ENCODE measurements at places on chromosomes 5 and 9.

- DNase-seq = no peak
These were observed 49.5 kb upstream of the MCCC2 start for GRCh38 chr5:71537687-71538086.

DNA sequence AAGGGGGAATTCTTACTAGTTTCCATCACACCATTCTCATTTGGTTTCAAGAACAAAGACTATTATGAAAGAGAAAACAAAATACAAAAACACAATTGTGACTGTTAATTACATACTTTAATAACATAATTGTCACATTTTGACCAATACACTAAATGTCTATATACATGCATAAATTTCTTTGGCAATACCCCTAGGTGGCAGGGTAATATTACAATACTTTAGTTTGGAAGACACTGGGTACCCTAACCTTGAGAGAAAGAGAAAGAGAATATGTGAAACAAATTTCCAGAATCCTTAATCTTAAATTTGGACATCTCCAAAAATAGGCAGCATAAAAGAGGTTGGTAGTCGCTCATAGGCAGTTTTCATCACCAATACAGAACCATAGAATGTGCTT is 619.6 kb upstream of the ADAMTS16 start:
- DNase-seq = no peak

DNA sequence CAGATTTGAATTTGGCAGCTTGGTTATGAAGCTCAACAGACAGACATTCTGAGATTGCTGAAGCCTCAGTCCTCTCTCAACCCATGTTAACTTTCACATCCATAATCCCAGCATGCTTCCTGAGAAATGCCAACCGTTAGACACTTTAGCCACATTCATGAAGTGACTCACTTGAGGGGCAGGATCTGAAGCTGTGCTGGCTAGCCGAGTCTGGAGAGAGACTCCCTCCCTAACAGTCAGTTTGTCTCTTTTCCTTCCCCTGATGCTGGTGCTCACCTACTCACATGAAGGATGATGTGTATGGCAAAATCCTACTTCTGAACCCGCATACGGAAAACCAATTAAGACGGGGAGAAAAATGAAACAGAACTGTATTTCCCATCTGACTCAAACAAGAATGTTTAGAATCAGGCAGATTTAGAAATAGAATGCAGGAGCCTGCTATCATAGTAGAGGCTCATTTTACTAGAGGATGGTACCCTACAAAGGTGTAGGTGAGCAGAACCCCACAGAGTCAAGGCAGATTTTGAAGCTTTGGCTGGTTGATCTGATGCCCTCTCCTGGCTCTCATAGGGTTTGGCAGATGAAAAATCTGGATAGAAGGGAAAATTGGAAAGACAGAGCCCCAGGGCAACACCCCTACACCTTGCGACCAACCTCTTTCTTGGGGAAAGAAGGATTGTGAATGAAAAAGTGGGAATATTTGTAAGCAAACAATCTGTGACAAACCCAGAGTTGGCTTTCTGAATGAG is 150.9 kb upstream of the LHFPL2 start:
- DNase-seq = no peak

DNA sequence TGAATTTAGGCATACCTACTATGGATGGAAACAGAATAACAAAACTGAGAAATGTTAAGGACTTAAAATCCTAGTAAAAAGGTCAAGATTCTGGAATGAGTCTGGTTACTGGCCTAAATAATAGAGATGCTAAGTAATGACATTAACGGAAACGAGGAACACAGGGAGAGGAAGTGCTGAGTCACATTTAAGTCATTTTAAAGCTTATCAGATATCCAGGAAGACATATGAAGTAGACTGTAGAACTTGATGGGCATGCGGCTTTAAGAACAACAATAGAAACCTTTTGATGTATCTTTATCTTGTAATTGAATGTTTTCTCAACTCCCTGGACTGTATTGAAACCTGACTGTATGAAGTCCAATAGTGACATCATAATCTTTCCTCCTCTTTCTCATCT is 1251.4 kb upstream of the CDH6 start:
- no peak for DNase-seq

GRCh38 chr9:131578731-131579504 is 33.6 kb downstream of the PRRT1B start:
- no peak for DNase-seq

DNA sequence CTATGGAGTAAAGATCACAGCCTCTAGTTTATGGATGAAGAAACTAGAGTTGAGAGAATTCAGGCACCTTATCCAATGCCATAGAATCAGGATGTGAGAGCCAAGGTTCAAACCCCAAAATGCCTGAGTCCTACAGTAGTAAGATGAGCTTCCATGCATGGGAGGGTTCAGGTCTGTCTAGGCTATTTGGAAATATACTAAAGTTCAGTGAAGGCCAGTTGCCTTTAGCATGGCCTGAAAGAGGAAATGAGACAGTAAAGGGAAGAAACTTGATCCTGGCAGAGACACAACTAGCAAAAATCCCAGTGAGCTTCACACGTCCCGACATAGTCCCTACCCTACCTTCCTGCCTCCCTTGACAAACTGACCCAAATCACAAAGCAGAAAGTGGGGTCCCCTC is 317.0 kb downstream of the RASEF start:
- no peak for DNase-seq
